ENCODE measurements at places on chromosomes 3 and 15. TPM values are rescaled to one million over a fixed set of nuclear protein-coding genes. Genes with fewer than 3 reads are reported as not detected.

C2CD4A gene
- polyA plus RNA-seq: 0.01 TPM

HIGD2B gene
- polyA plus RNA-seq: not detected

- no peak for DNase-seq
Measured at GRCh38 chr3:158562674-158563073, 8.3 kb upstream of the MLF1 start.

DNA sequence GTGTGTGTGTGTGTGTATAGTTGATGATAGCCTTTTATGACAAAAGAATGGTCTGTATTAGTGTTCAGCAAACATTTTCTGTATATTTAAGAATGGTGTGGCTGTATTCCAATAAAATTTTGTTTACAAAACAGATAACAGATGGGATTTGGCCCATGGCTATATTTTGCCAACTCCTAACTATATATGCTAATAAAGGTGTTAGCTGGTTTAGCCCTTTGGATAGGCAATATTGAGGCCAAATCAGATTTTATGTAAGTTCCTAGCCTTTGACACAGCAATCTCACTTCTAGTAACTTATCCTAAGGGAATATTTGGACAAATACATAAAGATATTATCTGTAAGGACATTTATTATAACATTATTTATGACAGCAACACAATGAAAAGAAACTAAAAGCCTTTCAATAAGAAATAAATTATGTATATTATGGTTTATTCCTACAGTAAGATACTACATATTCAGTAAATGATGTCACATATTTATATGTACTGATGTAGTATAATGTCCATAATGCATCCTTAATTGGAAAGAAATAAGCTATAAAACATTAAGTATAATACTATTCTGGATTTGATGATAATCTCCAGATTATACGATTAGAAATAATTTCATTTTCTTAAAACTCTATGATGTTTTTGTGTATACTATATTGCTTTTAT is 264.0 kb downstream of the RBMS3 start:
- DNase-seq: no peak

GRCh38 chr3:183775781-183776180 is 49.6 kb downstream of the MAP6D1 start:
- peak; percentile 35 for DNase-seq

DNA sequence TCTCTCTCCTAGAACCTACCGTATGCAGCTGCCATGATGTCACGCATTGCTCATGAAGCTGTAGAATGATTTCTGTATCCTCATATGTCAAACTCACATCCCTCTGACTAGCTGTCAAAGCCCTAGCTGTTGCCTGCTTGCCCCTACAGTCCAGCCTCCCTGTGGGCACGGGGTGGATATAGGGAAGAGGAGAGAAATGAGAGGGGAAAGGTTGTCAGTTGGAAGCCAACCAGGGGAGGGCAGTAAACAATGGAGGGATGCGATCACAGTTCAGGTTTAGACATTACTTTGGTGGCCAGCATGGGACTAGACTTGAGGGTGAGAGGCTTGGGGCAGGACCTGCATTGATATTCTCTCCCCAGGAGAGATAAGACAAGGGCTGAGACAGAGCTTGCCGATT is 1.7 kb upstream of the HDGFL3 start:
- no peak for DNase-seq

All from heart right ventricle (tissue), 16 donors.